SHP77 treated with DMSO at 0.1 percent for 48 hours (cell line): ENCODE measurements at places on chromosomes 11 and 22.
A peak's percentile ranks its signal among the peaks of the same experiment; 100 is the strongest.

DNA sequence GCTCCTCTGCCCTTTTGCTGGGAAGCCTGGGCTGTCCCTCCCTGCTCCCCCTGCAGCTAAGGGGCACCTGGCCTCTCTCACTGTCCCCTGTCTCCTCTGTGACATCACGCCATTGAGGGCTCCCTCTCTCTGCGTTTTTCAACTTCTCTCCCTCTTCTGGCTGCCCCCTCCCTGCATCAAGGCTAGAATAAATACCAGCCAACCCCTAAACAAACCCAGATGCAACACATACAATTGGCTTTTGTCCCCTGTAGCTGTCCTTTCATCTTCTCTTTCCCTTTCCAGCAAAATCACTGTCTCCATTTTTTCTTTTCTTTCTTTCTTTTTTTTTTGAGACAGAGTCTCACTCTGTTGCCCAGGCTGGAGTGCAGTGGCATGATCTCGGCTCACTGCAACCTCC lies 3.3 kb upstream of the MIEF1 start:
- DNase-seq: peak; percentile 4

DNA sequence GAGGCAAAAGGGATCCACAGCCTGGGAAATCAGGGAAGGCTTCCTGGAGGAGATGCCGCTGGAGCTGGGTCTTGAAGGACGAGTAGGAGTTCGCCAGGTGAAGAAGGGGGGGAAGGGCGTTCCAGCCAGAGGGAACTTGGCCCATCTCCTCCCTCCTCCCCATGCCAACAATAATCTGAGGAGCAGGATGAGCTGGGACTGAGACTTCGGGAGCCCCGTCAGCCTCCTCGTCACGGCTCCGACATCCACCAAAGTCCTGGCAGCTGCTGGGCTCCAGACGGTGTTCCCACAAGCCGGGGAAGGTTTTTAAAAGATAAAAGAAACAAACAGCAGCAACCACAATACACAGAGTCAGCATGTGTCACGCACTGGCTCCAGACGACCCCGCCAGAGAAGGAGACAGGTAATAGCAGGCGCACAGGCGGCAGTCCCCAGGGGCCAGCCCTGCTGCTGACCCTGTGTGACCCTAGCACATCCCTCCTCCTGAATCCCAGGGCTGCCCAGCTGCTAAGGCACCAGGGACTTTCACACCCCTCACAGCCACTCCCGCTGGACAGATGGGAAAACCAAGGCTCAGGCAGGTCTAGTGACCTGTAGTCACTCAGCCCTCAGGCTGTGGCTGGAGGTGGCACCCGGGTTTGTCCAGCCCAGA lies 37.3 kb downstream of the NUP50 start:
- no peak for DNase-seq

DNA sequence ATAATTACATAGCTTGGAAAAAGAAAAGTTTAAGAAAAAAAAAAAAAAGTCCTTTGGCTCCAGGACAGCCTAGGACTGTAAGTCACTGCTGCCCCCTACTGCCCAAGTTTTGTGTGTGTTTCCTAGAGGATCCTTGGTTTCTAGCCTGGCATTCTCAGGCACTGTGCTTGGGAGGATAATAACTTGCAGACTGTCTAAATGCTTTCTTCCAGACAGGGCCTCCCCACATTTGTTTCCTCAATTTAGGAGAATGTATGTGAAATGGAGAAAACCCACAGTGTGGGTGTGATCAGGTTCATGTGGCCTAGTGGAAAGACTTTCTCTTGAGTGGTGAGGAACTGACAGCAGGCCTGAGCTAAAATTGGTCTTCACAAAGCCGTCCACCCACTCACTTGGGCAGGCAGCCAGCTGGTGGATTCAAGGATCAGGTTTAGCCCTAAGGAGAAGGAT lies 191.0 kb downstream of the NAV2 start:
- DNase-seq: no peak

DNA sequence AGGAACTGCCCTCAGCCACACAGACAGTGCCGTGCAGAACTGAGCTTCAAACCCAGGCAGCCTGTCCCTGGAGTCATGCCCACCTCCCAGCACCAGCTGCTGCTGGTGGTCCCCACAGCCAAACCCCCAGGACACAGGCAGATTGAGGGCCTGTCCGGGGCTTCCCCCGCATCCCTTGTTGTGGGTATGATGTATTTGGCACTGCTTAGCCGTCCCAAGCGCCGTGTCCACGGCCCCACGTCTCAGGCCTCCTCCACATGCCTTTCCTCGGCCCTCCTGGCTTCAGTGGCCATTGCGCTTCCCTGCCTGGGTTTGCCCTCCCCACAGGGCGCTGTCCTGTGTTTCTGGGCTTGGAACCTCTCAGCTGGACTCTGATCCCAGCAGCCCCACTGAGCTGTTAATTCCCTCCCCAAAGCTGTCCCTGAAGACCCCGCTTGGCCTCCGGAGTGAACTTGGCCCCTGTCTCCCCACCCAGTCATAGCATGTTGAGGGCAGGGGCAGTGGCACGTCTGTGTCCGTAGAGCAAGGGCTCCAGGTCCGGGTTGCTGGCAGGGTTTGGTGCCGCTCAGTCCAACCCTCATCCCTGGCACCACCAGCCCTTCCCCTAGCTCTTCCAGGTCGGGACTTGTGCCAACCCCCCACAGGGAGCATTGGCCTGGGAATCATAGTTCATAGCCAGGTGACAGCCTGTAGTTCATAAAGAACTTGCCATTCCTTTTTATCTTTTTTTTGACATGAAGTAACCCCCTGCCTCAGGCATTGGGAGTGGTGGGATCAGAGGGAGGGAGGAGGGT lies 34.5 kb upstream of the TEF start:
- DNase-seq: no peak

GRCh38 chr11:116601814-116602636 lies 170.8 kb downstream of the BUD13 start:
- no peak for DNase-seq

GRCh38 chr11:62502030-62502730 lies 44.4 kb downstream of the AHNAK start:
- no peak for DNase-seq
